ENCODE measurements at places on chromosomes 2 and 18.

GRCh38 chr2:200185628-200186000 is 120.9 kb upstream of the SPATS2L start:
- no peak for DNase-seq

- DNase-seq, result no peak
Observed at GRCh38 chr2:42961961-42962360, 169.6 kb upstream of the HAAO start.

GRCh38 chr18:53935803-53936202 is 288.7 kb downstream of the MBD2 start:
- no peak for DNase-seq

- no peak for DNase-seq
Observed at GRCh38 chr2:143840601-143841000, 679.3 kb downstream of the ZEB2 start.

GRCh38 chr18:79100944-79101343 is 31.8 kb downstream of the ATP9B start:
- DNase-seq, result no peak

- DNase-seq, result no peak
Observed at GRCh38 chr2:200689115-200689514, 103.3 kb downstream of the AOX1 start.

DNA sequence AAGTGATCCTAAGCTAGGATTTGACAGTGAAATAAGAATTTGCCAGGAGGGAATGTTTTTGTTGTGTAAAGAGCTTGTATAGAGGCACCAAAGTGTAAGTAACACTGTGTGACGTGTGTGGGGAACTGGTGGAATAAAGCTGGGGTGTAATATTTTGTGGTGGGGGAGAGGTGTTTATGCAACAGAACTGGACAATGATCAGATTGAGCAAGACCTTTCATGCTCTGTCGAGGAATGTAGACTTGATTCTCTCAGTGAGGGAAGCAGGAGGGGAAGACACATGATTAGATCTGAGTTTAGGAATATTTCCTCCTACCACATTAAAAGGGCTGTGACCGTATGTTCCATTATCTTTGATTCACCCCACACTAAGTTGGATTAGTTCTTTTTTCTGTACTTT is 43.6 kb downstream of the EFEMP1 start:
- no peak for DNase-seq

DNA sequence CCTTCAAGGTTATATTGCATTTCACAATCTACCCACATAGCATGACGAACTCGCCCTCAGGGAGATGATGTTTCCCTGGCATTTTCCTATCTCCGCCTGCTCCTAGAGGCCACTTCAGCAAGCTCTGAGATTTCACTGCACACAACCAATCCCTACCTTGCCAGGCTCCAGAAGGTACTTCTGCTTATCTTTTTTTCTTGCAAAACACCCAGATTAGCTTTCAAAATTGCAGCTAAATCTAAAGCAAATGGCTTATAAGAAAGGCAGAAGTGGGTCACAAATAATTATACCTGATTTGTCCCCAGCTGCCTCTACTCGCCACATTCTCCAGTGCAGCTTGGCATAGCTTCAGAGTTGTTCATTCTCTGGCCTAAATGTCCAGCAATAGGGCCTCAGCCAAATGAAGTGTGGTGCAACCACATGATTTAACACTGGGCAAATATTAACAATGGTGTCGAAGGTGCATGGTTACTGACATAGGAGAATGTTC is 32.4 kb upstream of the MRPL19 start:
- no peak for DNase-seq

All from spinal cord (tissue), 10 donors.